ENCODE measurements at places on chromosomes 2 and 18. TPM values are rescaled to one million over a fixed set of nuclear protein-coding genes. Genes with fewer than 3 reads are reported as not detected.

The OSBPL6 gene
- total RNA-seq = 5.4 TPM

The SPDYA gene
- total RNA-seq = 0.59 TPM

The BMP10 gene
- not detected for total RNA-seq

- DNase-seq = peak; percentile 92
These were observed 133.3 kb downstream of the GFPT1 start for GRCh38 chr2:69253611-69254301.

- no peak for DNase-seq
These were observed 180.2 kb upstream of the ALKAL2 start for GRCh38 chr2:467892-468647.

- DNase-seq = no peak
These were observed 840.4 kb downstream of the CPS1 start for GRCh38 chr2:211396815-211397214.

DNA sequence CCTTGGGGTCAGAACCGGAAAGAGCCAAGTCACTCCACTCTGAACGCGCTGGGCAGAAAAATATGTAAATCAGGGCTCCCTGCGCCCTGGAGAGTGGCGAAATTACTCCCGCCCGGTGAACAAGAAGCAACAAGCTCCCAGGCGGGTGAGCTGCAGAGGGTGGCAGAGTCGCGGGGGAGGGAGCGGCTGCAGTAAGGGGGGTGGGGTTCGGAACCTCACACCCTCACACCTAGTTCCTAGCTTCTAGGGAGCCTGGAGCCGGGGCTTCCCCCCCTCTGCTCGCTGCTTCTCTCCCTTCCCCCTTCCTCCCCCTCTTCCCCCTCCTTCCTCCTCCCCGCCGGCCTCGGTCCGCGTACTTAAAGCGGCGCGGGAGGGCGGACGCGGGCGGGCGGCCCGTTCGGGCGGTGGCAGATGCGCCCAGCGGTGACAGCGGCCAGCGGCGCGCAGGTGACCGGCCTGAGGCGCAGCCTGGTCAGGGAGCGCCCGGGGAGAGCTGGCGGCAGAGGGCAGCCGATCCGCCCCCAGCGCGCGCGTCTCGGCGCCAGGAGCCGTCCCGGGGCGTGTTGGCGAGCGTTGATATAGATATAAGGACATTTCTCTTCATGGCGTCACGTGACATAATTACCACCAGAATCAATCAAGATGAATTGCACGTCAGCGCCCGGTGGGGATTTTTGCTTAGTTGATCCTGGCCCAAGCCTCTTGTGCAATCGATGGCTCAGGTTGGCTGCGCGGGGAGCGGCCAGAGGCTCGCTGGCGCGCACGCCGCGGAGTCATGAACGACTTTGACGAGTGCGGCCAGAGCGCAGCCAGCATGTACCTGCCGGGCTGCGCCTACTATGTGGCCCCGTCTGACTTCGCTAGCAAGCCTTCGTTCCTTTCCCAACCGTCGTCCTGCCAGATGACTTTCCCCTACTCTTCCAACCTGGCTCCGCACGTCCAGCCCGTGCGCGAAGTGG lies at the start of gene HOXD11:
TSS of gene HOXD11 (plus strand) at position 700 of the 959 bp plus-strand sequence. CDS start at position 776, 76 bp downstream.
- DNase-seq = peak; percentile 93

- DNase-seq = no peak
These were observed 28.2 kb upstream of the ZC3H15 start for GRCh38 chr2:186457908-186458307.

DNA sequence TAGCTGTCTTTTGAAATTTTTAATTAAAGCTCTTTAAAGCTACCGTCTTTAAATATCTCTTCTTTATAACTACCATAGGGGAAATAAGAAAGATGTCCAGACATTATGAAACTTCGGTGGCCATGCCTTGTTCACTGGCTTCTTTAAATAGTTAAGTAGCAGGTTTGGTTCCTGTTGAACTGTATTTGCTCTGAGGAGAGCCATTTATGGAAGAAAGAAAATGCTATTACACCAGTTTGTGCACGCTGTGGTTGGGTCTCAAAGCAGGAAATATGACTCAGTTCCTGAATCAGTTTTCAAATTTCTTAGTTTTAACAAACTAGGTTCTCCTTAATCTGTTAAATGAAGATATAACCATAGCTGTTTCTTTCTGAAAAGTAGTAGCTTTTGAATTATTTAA lies 12.2 kb downstream of the ARPC2 start:
- DNase-seq = peak; percentile 85

DNA sequence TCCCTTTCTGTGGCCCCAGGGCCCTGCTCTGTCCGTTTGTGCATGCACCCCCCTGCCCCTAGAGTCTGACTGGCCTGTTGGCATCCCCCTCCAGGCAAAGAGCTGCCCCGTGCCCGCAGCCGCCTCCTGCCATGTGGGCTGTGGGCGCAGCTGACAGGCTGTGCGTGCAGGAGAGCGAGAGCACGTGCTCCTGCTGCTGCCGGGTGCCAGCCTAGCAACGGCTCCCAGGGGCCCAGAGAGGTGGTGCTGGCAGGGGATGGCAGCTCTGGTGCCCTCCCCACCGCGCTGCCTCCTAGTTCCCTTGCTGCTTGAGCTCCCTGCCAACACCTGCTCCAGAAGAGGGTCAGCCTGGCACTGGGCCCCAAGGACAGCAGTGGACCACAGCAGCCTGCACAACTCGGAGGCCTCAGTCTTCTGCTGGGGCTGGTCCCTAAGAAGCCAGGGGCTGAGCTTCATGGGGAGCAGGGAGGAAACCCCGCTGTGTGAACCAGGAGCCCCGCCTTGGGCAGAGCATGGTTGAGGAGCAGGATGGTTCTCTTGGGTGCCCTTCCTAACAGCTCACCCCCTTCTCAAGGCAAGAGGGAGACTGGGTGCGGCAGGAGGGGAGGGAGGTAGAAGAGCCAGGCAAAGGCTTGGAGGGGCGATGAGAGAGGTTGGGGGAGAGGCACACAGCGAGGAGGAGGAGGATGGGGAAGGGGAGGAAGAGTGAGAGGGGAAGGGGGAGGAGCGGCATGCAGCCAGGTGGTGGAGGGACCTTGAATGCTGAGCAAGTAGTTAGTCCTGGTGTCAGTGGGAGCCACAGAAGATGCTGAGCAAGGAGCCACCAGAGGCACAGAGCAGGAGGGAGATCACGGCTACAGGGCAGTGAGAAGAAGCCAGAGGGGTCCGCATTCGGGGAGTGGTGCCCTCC lies 23.8 kb upstream of the PTMA start:
- DNase-seq = peak; percentile 73

DNA sequence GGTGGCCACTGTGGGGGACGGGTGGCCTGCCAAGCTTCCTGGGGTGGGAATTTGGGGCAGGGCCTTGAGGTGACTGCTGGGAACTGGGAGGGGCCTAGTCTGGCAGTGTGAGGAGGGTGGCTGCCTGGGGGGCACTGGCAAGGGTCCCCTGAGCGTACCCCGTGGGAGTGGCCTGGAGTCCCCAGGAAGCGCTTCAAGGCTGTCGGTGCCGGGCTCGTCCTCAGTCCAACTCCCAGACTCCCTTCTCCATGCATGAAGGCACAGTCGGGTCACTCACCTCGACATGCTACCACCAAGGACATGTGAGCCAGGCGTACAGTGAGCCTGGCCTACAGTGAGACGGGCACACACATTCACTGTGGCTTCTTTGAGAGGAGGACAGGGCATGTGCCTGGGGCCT lies 105.3 kb downstream of the SMIM21 start:
- DNase-seq = no peak

DNA sequence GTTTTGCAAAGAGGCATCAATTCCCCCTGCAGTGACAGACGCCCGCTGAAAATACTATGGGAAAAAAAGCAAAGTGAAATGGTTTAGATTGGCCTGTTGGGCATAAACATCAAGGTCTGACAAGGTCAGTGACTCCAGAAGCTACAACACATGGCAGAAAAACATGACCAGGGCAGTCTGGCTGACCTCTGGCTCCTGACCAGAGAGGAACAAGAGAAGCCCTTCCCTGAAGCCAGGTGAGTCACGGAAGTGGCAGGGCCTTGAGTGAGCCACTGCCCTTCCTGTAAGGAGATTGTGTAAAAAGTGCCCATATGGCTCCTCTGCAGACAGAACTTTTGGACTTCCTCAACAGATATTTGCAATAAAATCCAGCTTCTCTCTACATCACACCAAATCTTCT lies 72.0 kb downstream of the DNER start:
- no peak for DNase-seq

DNA sequence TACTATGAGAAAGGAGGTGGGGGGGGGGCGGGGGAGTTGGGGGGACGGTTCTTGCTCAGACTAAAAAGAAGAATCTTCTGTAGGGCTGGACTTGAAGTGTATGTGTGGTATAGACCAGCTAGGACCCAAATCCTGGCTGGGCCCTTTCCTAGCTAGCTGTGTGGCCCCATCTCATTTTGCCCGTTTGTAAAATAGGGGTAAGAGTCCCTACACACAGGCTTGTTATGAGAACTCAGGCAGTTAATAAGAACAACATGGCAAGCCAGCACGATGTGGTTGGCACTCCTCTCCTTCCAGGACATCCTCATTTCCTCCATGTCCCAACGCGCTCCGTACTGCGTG lies 1.1 kb downstream of the EVA1A start:
- no peak for DNase-seq

- no peak for DNase-seq
These were observed 22.7 kb upstream of the BAZ2B start for GRCh38 chr2:159639071-159639470.
